HFF-Myc (cell line): ENCODE measurements at places on chromosomes 16 and 17.

DNA sequence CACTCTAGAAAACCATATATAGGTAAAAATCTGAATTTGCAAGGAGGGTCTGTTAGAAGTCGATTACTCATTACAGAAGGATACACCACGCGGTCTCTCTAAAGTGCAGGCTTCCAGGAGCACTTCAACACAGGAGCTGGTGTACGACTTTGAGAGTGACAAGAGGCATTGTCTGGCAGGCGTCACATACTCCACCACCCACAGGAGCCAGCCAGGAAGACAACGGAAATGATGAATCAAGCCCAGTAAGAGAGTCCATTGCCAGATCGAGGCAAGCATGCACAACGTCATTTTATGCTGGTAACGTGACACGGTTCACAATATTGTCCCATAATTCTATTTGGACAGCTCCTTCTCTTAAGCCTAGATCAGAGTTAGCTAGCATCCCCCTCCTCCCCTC, 15.0 kb upstream of the CACNG4 start:
- DNase-seq, result no peak

GRCh38 chr17:19651451-19652238, 3.1 kb downstream of the ALDH3A2 start:
- DNase-seq, result no peak

- no peak for DNase-seq
Observed at GRCh38 chr16:4694642-4695451, 1.5 kb downstream of the NUDT16L1 start.

DNA sequence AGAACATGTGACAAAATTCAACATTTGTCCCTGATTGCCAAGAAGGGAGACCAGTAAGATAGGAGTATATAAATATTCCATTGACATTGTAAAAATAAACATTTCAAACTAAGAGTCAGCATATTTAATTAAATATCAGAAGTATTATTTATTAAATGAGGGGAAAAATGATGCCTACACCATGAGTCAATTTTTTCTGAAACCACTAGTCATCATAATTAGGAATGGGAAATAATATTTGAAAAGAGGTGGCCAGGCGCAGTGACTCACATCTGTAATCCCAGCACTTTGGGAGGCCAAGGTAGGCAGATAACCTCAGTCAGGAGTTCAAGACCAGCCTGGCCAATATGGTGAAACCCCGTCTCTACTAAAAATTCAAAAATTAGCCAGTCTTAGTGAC, 2.1 kb downstream of the CMTM1 start:
- no peak for DNase-seq

DNA sequence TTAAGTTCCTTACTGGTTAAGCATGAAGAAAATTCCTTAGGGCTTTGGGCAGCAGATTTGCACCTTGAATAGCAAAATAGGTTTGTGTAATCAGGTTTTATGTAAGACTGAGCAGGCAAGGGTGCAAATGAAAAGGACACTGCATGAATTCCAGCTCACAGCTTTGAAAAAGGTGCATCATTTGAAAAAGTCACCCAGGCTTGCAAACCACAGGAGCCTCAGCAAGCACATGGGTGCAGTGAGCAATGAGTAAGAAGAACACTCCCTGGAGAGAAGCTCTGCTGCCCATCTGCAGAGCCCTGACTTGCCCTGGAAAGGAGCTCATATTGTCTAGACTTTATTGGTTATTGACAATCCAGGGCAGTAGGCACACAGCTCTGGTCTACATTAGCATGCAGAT, 165.6 kb upstream of the KCNJ16 start:
- no peak for DNase-seq

GRCh38 chr17:33908363-33909064, 346.6 kb upstream of the CCL2 start:
- DNase-seq, result no peak

- DNase-seq, result no peak
Observed at GRCh38 chr17:78722246-78722761, 59.8 kb downstream of the CYTH1 start.

DNA sequence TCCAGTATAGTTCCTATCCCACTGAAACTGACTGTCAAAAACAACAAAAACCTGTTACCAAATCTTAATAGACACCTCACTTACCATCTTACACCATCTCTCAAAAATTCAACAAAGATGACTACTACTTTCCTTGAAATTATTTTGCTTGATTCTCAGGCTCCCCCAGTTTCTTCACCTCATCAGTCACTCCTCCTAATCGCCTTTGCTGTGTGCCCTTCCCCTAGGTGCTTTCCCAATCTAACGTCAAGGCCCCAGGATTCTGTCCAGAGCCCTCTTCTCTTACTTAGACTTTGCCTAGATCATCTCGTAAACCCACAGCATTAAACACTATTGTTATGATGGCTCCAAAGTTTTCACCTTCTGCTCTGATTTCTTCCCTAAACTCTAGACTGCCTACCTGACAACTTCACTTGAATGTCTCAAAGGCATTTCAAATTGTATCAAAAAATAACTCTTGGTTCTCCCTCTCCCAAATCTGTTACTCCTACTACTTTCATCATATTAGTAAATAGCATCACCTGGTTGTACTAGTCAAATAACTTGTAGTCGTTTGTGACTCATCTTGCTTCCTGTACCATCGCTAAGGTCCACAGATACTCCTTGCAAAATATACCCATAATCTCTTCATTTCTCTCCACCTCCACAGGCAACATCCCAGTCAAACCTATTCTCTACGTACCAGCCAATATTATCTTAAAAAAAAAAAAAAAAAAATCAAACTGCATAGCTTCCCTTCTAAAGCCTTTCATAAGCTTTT, 18.0 kb downstream of the C16orf87 start:
- DNase-seq, result no peak

- DNase-seq, result no peak
Observed at GRCh38 chr17:77440560-77440981, 299.8 kb downstream of the SEC14L1 start.

DNA sequence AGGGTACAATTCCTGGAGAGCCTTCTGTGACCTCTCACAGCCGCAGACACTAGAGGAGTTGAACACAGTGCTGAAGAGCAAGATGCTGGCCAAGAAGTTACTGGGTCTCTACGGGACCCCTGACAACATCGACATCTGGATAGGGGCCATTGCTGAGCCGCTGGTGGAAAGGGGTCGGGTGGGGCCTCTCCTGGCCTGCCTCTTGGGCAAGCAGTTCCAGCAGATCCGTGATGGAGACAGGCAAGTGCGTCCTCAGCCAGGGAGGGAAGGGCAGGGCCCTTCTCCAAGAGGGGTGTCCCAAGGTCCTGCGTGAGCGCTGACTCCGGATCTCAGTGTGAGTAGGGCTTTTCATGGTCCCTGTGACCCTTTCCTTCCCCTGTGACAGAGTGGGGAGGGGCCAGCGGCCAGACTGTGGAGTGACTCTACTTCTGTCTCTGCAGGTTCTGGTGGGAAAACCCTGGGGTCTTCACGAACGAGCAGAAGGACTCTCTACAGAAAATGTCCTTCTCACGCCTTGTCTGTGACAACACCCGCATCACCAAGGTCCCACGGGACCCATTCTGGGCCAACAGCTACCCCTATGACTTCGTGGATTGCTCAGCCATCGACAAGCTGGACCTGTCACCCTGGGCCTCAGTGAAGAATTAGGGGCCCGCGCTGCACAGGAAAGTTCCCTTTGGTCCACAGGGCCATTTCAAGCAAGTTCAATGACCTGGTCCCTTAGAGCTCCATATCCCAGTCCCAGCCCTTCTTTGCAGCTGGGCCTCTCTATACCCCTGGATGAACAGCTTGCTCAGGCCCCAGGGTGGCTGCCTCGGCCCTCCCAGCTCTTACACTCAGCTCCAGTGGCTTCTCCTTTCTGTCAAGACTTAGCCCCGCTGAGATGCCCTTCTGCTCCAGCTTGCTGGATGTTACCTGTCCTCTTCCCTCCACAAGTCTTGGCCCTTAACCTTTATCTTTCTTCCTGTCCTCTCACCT, 13.1 kb downstream of the MPO start:
- DNase-seq, result no peak

GRCh38 chr17:45430738-45431530, 1.7 kb downstream of the ARHGAP27 start:
- DNase-seq, result no peak

DNA sequence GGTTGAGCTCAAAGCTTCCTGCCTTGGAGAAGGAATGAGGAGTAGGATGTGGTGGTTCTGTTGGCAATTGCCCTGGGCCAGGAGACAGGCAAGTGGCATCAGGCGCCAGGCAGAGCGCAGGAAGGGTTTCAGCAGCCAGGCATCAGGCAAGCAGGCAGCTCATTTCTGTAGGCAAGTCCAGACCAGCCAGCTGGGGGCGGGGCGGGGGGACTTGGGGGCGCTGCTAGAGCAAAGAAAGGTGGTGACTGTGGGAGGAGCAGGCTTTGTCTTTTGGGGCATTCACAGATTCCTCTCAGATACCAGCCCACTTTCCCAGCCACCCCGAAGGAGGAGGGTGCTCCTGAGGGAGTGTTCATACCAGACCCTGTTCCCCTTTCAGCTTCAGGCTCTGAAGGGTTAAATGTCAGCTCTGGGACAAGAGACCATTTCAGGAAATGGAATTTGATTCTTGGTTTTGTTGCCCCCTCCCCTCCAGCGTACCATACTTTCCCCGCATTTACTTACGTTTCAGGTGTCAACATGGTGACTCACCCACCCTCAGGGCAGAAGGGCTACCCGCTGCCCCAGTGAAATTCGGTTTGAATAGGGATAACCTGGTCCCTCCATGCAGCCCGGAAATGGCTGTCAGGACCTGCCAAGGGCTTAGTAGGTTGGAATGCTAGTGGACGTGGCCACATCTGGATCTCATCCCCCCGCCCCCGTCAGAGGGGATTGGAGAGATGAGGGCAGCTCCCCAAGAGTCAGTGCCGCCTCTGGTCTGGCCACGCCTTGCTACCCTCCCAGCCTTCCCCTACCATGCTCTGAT, 13.2 kb downstream of the NGFR start:
- DNase-seq, result peak; percentile 72

DNA sequence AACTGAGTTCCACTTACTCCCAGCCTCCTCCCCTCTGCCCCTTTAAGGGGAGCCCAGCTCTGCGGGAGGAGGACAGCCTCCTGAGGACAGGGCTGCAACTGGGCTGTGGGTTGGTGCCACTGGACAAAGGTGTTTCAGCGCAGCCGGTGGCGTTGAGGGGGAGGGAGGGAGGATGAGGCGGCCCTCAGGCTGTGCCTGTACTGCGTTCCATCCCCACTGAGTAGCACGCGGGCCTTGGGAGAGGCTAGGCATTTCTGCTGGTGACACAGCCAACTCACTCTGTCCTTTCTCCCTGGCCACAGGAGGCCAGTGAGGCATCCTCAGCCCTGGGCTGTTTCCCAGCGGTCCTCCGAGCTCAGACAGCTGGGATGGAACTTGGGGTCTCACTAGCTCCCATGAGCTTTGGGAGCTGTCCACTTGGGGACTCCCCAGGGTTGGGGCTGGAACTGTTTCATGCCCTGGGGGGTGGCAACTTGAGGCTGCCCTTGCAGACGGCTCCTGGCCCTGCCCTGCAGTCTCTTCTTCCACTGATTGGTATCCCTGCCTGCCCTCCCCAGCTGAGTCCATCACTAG, 70.5 kb downstream of the MPRIP start:
- DNase-seq, result no peak

GRCh38 chr16:15536843-15537242, 102.5 kb downstream of the BMERB1 start:
- no peak for DNase-seq

GRCh38 chr16:4026854-4027253, 89.4 kb downstream of the ADCY9 start:
- no peak for DNase-seq

- no peak for DNase-seq
Observed at GRCh38 chr16:81505011-81505661, 60.5 kb downstream of the CMIP start.

DNA sequence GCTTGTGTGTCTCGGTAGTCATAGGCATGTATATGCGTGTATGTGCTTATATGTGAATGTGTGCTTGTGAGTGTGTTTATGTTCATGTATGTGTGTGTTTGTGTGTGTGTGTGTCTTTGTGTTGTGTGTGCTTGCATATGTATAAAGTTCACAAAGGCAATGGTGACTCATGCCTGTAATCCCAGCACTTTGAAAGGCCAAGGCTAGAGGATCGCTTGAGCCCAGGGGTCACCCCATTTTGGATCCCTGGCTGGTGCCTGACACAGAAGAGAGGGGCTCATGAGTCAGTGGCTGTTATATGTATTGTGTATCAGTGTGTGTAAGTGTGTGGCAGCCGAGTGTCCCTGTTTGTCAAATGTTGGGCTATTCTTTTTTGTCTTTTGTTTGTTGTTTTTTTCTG, 69.3 kb downstream of the ABCC1 start:
- DNase-seq, result no peak

- no peak for DNase-seq
Observed at GRCh38 chr16:29993191-29993902, 2.1 kb downstream of the HIRIP3 start.

DNA sequence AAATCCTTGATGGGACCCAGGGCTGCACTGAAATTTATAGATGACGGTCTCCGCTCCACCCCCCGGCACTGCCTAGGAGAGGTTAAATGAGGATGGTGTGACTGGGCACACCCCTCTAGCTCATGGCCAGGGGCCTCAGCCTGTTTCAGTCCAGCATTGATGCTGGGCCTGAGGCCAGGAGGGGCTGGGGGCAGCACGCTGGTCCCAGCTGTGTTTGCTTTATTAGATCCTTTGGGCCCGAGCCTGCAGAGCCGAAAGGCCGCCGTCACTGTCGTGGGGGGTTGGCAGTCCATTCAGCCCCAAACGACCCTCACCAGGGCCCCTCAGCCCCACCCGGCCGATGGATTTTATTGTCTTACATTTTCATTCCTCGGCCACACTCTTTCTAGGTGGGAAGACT, 10.8 kb upstream of the DOK4 start:
- DNase-seq, result no peak

- DNase-seq, result no peak
Observed at GRCh38 chr16:67154578-67155294, 3.9 kb upstream of the B3GNT9 start.

DNA sequence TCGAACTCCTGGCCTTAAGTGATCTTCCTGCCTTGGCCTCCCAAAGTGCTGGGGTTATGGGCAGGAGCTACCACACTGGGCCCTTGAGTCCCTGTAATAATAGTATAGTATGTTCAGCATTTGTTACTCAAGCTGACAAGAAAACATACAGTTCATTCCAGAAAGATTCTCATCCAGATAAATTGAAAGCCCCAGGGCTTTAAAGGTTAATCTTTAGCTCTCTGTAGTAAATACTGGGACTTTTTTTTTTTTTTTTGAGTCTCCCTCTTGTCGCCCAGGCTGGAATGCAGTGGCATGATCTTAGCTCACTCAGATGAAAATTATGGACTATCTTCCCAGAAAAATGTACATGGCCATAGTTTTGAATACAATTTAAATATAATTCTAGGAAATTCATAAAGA, 11.0 kb downstream of the BRCA1 start:
- DNase-seq, result no peak

- DNase-seq, result no peak
Observed at GRCh38 chr17:27379888-27380533, 76.2 kb upstream of the KSR1 start.
